T-helper 17 cell (primary cell): ENCODE measurements at places on chromosomes 2 and 18. TPM values are rescaled to one million over a fixed set of nuclear protein-coding genes. Genes with fewer than 3 reads are reported as not detected.
A peak's percentile ranks its signal among the peaks of the same experiment; 100 is the strongest.

DNA sequence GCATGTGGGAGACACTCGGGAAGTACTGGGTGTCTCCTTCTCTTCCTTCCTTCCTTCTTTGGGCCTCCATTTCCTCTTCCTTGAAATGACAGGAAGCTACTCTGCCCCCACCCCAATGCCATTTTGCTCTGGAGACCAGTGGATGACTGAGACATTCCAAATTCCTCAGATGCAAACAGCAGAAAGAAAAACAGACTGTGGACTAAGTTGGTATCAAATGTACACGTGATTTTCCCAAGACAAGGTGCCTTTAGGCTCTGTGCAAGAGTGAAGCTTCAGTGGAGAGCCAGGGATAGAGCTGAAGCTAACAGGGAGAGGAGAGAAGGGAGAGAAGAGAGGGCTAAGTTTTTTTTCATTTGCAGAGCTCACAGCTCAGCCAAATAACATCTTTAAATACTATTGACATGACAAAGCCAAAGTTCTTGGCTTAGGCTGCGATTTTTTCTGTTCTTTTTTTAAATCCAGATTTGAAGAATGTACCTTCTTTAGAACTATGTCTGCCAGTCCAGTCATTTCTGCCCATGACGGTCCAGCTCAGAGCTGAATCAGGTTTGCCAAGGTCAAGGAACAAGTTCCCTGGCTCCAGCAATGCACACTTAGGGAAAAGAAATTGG is 84.5 kb upstream of the LCLAT1 start:
- no peak for DNase-seq
- H3K36me3 ChIP-seq: no peaks in the 10 kb centered on the region
- H3K4me1 ChIP-seq: peaks cover 22% of the 10 kb centered on the region
- H3K27me3 ChIP-seq: no peaks in the 10 kb centered on the region

Gene MOGAT1
- total RNA-seq: not detected

Gene LGALSL
- total RNA-seq: 31.0 TPM

DNA sequence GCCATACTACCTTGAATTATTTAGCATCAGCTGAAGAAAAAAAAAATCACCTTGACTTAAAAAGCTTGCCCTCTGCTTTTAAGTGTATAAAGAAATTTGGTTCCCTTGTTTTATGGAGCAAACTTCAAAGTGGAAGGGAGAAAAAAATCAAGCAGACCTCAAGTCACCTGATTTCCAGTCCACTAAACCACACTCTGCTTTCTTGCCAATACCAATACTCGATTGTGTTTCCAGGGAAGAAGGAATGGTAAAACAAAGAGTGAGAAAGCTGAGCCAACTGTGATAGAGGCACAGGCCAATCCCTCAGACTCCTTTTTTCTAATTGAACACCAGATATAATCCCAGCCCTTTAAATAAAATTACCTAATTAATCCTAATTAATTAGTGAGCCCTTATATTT is 587.3 kb downstream of the ARHGAP15 start:
- no peaks in the 10 kb centered on the region for H3K27me3 ChIP-seq
- peak overlapping the region; percentile 14 for H3K27ac ChIP-seq
- H3K4me3 ChIP-seq: no peak overlapping the region
- DNase-seq: no peak
- peaks cover 19% of the 10 kb centered on the region for H3K36me3 ChIP-seq
- H3K4me1 ChIP-seq: peaks cover 40% of the 10 kb centered on the region

DNA sequence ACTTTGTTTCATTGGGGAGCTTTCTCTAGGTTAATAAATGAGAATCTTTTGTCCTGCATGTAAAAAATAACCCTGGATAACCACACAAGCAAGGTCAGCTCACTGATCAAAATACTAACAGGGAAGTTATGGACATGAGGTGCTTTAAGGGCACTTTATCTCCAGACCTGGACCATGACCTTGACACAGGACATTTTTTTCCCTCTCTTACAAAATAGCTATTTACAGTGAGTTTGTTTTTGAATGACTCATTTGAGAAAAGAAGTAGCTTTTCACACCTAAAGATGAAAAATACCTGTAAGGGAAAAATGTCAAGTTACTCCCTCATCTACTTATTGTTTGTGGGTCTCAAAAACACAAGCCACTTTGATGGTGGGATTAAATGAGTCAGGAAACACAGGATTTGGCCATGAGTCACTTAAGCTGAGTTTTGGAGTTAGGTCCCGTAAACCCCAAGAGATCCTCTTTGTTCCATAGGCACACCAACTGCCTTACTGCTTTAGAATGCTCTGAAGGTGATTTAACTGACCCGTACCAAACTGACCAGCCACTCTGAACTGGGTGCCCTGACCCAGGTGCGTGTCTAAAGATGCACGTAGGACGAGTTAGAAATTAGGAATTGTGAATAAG is 479.3 kb upstream of the NXPH2 start:
- no peak for DNase-seq
- H3K36me3 ChIP-seq: no peaks in the 10 kb centered on the region
- H3K27ac ChIP-seq: no peak overlapping the region
- no peak overlapping the region for H3K4me3 ChIP-seq
- no peaks in the 10 kb centered on the region for H3K27me3 ChIP-seq

Gene IL1RL1
- total RNA-seq: 0.60 TPM

DNA sequence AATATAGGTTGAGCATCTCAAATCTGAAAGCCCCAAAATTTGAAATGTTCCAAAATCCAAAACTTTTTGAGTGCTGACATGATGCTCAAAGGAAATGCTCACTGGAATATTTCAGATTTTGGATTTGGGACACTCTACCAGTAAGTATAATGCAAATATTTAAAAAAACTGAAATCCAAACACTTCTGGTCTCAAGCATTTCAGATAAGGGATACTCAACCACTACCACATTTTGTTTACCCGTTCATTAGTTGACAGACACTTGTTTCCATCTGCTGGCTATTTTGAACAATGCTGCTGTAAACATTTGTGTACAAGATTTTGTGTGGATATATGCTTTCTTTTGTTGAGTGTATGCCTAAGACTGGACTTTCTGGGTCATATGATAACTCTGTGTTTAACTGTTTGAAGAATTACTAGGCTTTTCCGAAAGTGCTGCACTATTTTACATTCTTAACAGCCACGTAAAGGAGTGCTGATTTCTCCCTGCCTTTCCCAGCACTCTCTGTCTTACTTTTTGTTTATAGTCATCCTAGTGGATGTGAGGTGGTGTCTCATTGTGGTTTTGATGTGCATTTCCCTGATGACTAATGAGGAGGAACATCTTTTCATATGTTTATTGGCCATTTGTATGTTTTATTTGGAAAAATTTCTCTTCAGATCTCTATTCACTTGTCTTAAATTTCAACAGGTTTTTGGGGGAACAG is 19.5 kb upstream of the DCDC2C start:
- H3K4me3 ChIP-seq: no peak overlapping the region
- no peaks in the 10 kb centered on the region for H3K4me1 ChIP-seq
- peaks cover 19% of the 10 kb centered on the region for H3K27me3 ChIP-seq
- DNase-seq: no peak

GRCh38 chr2:101387151-101387834 is at the start of gene CREG2:
Gene CREG2 (minus strand): TSS chr2:101387503. CDS start chr2:101387457, 46 bp downstream.
- H3K27me3 ChIP-seq: peaks cover 56% of the 10 kb centered on the region
- DNase-seq: peak; percentile 56
- peak within 1 kb of the TSS; percentile 84 for H3K4me3 ChIP-seq
- no peaks in the 10 kb centered on the region for H3K36me3 ChIP-seq
- H3K27ac ChIP-seq: peak within 1 kb of the TSS; percentile 43

Gene CYTIP
- 294 TPM for total RNA-seq

Gene REL
- total RNA-seq: 96.2 TPM

DNA sequence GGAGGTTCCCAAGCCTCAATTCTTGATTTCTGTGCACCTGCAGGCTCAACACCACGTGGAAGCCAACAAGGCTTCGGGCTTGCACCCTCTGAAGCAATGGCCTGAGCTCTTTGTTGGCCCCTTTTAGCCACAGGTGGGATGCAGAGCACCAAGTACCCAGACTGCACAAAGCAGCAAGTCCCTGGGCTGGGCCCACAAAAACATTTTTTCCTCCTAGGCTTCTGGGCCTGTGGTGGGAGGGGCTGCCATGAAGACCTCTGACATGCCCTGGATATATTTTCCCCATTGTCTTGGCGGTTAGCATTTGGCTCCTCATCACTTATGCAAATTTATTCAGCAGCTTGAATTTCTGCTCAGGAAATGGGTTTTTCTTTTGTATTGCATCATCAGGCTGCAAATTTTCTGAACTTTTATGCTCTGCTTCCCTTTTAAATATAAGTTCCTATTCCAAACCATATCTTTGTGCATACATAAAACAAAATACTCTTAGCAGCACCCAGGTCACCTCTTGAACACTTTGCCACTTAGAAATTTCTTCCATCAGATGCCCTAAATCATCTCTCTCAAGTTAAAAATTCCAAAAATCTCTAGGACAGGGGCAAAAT is 9.0 kb upstream of the MATN3 start:
- H3K27me3 ChIP-seq: no peaks in the 10 kb centered on the region
- no peak overlapping the region for H3K4me3 ChIP-seq
- no peak overlapping the region for H3K27ac ChIP-seq
- peaks cover 2% of the 10 kb centered on the region for H3K36me3 ChIP-seq
- DNase-seq: no peak
- no peaks in the 10 kb centered on the region for H3K4me1 ChIP-seq

DNA sequence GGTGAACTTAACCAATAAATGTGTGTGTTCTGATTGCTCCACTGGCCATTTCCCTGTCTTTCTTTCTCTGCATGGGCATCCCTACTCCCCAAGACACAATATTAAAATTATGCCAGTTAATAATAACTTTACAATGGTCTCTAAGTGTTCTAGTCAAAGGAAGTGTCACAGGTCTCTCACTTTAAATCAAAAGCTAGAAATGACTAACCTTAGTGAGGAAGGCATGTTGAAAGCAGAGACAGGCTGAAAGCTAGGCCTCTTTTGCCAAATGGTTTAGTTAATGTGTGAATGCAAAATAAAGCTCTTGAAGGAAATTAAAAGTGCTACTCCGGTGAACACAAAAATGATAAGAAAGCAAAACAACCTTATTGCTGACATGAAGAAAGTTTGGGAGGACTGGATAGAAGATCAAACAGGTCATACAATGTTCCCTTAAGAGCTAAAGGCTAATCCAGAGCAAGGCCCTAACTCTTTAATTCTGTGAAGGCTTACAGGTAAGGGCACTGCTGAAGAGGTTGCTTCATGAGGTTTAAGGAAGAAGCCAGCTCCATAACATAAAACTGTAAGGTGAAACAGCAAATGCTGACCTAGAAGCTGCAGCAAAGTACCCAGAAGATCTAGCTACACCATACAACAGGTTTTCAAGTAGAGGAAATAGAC is 44.0 kb upstream of the ARHGAP15 start:
- H3K4me1 ChIP-seq: peaks cover 14% of the 10 kb centered on the region
- H3K27me3 ChIP-seq: no peaks in the 10 kb centered on the region
- no peak overlapping the region for H3K4me3 ChIP-seq
- DNase-seq: no peak

GRCh38 chr2:182585001-182585400 is 131.1 kb upstream of the DNAJC10 start:
- H3K27ac ChIP-seq: no peak overlapping the region
- DNase-seq: no peak
- H3K36me3 ChIP-seq: no peaks in the 10 kb centered on the region
- no peaks in the 10 kb centered on the region for H3K4me1 ChIP-seq

Gene KIF1A
- total RNA-seq: 0.18 TPM

GRCh38 chr2:181149056-181149455 is 168.7 kb downstream of the UBE2E3 start:
- peak overlapping the region; percentile 32 for H3K27ac ChIP-seq
- peaks cover 9% of the 10 kb centered on the region for H3K4me1 ChIP-seq
- no peak overlapping the region for H3K4me3 ChIP-seq
- no peaks in the 10 kb centered on the region for H3K27me3 ChIP-seq
- H3K36me3 ChIP-seq: peaks cover 2% of the 10 kb centered on the region

DNA sequence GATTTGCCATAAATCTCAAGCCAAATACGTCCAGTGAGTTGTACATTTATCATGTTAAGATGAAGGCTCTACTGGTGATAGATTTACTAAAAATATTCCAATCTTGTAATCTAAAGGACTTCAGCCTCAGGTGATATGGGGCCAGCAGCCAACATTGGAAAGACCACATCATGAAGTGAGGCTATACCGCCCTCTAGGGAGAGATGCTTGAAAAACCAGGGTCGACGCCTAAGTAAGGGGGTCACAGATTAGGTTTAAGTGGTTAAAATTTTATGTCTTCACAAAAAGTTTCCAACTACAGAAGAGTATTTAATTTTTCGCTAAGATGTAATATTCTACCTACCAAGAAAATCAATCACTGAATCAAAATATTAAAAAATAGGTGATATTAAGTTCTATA is 33.3 kb downstream of the DOCK10 start:
- peaks cover 2% of the 10 kb centered on the region for H3K36me3 ChIP-seq
- no peak for DNase-seq
- H3K27me3 ChIP-seq: no peaks in the 10 kb centered on the region
- H3K4me3 ChIP-seq: no peak overlapping the region
- peaks cover 67% of the 10 kb centered on the region for H3K4me1 ChIP-seq
- peak overlapping the region; percentile 90 for H3K27ac ChIP-seq

Gene GPBAR1
- 2.7 TPM for total RNA-seq

Gene HOXD1
- total RNA-seq: not detected

GRCh38 chr2:68416081-68416675 is 50.9 kb downstream of the FBXO48 start:
- H3K27ac ChIP-seq: peak overlapping the region; percentile 69
- DNase-seq: no peak
- peaks cover 18% of the 10 kb centered on the region for H3K4me1 ChIP-seq
- H3K4me3 ChIP-seq: no peak overlapping the region
- peaks cover 4% of the 10 kb centered on the region for H3K36me3 ChIP-seq

DNA sequence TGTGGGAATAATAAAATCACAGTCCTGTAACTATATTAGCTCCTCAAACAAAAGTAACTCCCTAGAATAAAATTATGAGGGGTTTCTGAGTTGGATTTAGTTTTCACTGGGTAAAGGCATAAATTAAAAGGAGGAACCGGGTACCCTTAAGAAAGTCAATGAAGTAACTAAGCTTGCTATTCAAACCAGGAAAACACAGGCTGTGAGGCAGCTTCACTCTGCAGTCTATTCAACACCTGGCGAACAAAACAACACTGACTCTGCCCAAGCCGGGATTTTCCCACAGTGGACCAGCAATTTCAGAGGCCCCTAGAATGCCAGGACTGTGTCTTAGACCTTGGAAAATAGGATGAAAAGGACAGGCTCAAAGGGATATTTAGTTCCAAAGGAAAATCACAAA is 24.6 kb upstream of the CREB1 start:
- peaks cover 5% of the 10 kb centered on the region for H3K27me3 ChIP-seq
- H3K4me1 ChIP-seq: peaks cover 30% of the 10 kb centered on the region
- H3K27ac ChIP-seq: no peak overlapping the region
- DNase-seq: no peak

DNA sequence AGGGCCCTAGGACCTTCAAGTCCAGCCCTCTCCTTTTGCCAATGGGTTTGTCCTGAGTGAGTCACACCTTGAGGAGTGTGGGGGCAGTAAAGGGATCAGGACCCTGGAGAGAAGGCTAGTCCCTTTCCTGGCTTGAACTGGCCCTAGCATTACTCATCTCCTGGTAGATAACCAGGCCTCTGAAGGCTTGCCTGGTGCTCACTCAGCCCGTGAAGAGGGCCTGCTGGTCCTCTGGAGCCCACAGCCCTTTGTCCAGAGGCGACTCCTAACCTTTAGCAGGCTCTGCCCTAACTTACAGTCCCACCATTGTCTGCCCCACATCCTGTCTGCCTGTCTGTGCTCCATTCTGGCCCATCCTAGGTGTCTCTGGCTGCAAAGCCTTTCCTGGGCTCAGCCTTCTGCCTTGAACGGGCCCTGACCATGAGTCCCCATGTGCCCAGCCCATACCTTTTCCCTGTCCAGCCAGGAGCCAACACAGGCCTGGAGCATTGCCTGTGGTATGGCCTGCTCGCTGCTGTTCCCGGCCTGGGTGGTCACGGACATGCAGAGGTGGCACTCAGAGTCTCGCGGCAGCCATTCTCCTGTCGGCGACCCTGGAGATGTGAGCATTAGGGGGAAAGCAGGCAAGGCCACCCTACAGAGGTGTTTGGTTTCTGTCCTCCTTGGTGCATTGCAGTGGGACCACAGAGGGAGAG is 5.0 kb downstream of the SFTPB start:
- DNase-seq: no peak
- peaks cover 8% of the 10 kb centered on the region for H3K4me1 ChIP-seq
- no peak overlapping the region for H3K27ac ChIP-seq
- no peaks in the 10 kb centered on the region for H3K27me3 ChIP-seq
